ENCODE measurements at places on chromosomes 3 and 15.
A peak's percentile ranks its signal among the peaks of the same experiment; 100 is the strongest.

DNA sequence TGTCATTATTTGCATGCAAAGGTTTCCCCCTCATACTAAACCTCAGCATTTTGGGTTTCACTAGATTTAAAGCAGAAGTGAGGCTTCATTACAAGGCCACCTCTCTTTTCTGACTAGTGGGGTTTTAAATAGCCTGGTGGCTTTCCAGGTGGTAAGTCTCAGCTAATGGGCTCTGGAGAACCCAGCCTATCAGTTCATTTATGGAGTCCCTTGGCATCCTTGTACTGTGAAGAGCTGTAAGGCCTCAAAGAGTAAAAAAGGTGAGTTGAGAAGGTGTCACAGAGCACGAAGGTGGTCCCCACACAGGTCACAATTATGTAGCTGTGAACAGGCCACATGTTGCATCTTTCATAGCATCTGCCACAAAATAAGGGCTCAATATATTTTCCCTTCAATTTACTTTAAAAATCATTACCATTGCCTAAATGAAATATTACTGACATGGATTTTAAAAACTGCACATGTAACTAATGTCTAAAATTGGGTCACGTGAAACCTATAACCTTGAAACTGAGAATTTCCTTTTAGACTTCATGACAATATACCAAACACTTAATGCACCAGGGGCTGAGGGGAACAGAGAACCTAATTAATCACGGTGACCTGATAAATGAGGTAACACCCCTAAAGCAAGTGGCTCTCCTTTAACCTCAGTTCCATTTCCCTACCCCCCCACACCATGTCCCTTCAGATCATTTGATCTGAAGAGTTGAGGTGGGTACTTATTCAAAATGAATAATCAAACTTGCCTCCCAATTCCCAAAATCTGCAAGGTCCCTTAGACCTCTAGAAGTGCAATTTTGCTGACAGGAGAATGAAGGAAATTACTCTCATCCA lies 1.3 kb downstream of the NGLY1 start:
- no peak for DNase-seq

GRCh38 chr3:114370537-114371174 lies 76.8 kb downstream of the TIGIT start:
- no peak for DNase-seq

DNA sequence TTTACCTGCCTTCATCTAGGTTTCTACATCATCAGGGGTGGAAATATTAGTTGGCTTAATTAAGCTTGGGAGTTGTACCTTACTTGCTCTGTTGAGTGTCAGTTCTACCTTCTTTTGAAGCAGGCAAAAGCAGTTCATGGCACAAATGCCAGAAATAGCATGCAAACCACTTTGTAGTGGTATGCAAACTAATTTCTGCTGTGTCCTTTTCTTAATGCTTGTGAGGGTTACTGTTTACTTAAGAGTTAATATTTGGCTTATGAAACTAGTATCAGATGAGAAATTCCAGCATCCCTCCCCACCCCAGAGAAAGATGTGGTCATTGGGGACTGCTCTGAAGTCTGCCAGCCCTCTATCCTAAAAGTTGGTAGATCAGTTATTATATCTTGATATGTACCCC lies 7.1 kb downstream of the ATP2C1 start:
- DNase-seq: no peak

DNA sequence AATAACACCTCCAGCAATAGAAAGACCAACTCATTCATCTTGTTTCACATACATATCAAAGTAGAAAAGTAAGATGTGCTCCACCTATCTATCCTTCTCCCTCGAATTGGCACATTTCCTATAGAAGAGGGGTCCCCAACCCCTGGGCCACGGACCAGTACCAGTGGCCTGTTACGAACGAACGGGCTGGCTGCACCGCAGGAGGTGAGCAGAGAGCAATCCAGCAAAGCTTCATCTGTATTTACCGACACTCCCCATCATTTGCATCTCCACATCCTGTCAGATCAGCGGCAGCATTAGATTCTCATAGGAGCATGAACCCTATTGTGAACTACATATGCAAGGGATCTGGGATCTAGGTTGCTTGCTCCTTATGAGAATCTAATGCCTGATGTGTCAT lies 95.0 kb upstream of the CGNL1 start:
- no peak for DNase-seq

DNA sequence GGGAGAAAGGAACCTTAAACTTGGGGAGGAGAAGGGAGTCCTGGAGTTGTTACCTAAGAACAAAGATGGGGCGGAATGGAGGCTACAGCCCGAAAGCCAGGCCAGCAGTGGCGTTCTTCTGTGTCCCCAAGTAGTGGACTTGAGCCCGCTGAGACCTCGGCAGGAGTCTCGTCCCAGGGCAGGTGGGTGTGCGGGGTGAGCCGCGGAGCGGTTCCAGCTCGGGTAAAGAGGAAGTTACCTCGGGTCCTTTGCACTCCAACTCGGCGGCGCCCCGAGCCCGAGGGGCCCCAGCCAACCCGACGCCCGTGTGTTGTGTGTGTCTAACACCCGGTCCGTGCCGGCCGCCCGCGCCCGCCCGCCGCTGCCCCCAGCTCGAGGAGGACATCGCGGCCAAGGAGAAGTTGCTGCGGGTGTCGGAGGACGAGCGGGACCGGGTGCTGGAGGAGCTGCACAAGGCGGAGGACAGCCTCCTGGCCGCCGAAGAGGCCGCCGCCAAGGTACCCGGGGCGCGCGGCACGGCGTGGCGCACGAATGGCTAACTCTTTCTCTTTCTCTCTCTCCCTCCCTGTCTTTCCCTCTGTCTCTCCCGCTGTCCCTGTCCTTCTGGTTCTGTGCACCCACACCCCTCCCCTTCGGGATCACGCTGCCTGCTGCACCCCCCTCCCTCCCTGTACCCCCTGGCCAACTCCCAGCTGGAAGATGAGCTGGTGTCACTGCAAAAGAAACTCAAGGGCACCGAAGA lies 959 bp downstream of the TPM1 start:
- no peak for DNase-seq

DNA sequence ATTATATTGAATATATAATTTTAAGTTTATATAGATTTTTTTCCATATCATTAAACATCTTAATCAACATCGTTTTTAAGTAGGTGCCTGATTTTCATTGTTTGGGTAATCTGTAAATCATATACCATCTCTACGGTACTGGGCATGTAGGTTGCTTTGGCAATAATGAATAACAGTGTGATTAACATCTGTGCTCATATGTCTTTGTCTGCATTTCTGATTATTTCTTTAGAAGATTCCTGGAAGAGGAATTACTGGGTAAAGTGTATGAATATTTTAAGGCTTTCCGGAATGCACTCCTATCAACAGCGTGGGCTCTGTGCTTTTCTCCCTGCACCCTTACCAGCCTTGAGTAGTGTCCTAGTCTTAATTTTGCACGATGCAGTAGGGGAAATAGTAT lies 119.8 kb upstream of the LIPC start:
- no peak for DNase-seq

- DNase-seq: no peak
These were observed 251.1 kb downstream of the TJP1 start for GRCh38 chr15:29570948-29571791.

- no peak for DNase-seq
These were observed 199.6 kb downstream of the SLC9A9 start for GRCh38 chr3:143648708-143649107.

- no peak for DNase-seq
These were observed 54.0 kb downstream of the DUT start for GRCh38 chr15:48385031-48385830.

DNA sequence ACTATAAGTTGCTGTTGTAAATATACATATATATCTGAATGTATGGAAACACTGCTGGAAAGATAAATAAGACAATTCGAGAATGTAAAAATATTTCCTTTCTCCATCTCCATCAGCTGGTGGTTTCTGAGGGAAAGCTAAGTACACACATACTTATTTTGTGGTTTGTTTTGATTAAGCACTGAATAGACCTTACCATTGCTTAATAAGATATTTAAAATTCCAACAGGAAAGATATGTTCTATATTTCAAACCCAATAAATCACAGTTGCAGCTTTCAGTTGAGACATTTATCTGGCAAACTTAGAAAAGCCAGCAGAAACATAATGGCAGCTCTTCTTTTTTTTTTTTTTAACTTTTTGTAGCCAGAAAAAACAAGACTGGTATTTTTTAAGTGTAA lies 160.4 kb downstream of the VGLL3 start:
- no peak for DNase-seq

DNA sequence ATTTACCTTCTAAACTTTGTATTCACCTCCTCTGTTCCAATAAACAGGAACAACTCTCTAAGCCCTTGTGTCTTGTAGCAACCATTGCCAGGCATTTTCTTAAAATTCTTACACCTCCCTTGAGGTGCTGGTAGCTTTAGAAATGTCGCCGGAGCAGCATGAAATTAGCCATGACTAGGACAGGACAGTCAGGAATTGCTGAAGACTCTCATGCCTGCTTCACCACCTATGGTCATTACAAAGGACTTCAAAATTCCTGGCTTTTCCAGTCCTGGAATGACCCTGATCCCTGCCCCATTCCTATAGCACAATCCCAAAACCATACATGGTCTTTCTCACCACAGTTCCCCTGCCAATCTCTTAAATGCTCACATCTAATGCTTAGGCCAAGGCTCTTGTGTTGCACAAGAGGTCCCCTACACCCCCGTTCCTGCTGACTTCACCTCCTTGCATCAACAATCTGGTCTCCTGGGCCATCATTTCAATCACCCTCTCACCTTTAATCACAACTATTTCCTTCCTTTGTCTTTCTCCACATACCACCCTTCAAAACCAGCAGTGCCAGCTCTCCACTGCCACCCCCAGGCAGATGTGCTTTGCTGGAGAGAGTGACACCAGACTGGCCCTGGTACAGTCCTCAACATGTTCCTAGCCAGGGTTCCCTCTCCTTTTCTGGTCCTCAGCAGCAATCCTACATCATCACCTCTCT lies 113.2 kb upstream of the TJP1 start:
- no peak for DNase-seq

DNA sequence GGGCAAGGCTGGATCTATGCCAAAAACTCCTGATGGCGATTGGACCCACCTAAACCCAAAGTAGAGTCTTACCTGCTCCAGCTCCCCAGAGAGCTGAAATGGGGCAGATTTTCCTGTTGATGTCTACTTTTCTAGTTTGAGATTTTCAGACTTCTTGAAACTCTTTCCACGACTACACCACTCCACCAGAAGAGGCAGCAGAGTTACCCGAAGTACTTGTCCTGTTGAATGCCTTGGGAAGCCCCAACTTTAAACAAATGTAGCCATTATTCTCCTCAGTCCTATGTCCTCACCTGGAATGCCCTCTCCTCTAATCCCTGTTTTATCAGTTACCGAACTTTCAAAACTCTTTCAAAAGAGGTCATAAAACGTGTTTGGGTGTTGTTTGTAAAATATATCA lies 843.8 kb downstream of the VGLL3 start:
- DNase-seq: no peak

- DNase-seq: no peak
These were observed 654.6 kb upstream of the LMCD1 start for GRCh38 chr3:7847021-7847420.

GRCh38 chr3:24829629-24830229 lies 335.1 kb upstream of the THRB start:
- no peak for DNase-seq

- no peak for DNase-seq
These were observed 389.0 kb upstream of the THBS1 start for GRCh38 chr15:39191871-39192291.

DNA sequence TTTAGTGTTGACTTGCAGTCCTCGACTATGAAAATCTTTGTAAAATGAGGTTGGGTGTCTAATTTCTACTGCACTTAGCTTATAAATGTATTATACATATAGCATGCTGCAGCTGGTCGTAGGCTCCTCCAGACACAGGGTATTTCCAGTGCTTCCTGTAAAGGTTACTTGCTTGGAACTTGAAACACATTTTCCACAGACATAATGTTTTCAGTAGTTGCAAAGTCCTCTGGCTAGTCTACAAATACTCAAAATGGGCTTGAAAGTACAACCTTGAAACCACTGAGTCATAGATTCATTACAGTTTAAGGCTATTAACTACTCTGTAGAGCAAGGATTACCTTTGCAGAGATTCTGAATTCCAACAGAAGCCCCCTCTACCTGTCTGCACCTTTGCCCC lies 464.1 kb downstream of the RAP2B start:
- no peak for DNase-seq

- DNase-seq: no peak
These were observed 204.5 kb upstream of the ST8SIA2 start for GRCh38 chr15:92189166-92189565.

DNA sequence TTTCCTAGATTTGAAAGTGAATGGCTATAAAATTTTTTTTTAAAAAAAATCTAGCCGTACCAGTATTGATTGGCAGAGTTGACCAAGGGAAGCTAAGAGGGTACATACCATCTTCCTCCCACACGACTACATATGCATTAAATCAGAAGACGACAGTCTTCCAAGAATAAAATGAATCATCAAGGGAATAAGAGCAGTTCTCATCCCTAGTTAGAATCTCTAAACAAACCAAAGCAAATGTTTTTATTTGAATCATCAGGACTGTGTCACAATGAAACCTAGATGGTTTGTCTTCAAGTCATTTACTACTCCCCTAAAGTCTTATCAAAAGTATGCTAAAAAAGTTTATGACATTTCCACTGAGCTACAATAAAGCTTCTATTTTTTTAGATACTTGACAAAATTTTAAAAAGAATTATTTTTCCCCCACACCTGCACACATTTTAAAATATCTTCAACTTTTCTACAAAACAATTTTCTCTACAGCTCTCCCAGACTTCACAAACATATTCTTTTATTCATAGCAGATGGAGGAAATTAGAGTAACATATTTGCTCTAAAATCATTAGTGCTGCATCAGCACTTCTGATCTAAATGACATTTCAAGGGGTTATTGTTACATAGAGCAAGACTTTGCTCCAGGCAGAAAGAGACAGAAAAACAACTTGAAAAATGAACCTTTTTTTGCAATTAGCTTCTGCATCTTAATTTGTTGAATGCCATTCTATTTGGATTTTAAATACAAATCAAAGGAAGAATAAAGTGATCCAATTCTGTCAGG lies 547.1 kb downstream of the FHIT start:
- DNase-seq: no peak

DNA sequence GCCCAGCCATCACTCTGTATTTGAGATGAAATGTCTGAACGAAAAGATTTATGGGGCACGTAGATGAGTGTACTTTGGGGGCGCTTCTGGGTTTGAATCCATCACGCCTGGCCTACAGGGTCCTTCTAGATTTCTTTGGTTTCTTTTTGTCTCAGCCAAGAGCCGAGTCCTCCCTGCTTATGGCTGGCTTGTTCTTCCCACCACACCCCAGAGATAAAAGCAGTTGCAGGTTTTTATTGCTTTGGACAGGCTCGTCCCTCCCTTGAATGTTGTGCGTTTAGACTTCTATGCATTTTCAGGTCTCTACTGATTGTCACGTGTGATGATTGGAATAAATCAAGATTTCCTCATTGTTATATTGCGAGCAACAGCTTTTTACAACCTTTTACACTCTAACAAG lies 104.8 kb upstream of the CHRNA7 start:
- no peak for DNase-seq

- peak; percentile 82 for DNase-seq
These were observed 57.5 kb upstream of the HERC1 start for GRCh38 chr15:63891079-63891767.

- DNase-seq: no peak
These were observed 399.6 kb downstream of the NAALADL2 start for GRCh38 chr3:175258763-175259162.
